ENCODE measurements at places on chromosomes 16 and 17.

DNA sequence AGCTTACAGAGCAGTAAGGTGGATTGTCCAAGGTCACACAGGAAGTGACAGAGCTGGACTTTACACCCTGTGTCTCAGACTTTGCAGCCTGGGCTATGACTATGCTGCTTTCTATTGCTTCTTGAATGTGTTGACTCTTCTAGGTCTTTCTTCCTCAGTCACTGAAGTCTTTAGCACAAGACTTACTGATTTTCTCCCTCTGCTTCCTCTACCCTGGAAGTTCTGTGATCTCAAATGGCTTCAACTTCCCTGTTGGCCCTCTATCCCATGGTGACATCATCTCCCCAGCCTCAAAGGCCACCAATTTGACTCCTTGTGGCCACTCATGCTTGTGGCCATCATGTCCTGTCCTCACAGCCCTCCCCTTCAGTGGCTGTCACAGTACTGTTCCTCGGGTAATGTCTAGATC, 181.3 kb downstream of the HS3ST3A1 start:
- DNase-seq: no peak

GRCh38 chr17:16977932-16978331, 6.0 kb upstream of the TNFRSF13B start:
- no peak for DNase-seq

GRCh38 chr16:19559242-19559910, 3.9 kb downstream of the VPS35L start:
- peak; percentile 39 for DNase-seq

GRCh38 chr16:85663891-85664321, 24.8 kb downstream of the GINS2 start:
- DNase-seq: no peak

- DNase-seq: no peak
Observed at GRCh38 chr17:68450391-68450790, 6.9 kb downstream of the WIPI1 start.

DNA sequence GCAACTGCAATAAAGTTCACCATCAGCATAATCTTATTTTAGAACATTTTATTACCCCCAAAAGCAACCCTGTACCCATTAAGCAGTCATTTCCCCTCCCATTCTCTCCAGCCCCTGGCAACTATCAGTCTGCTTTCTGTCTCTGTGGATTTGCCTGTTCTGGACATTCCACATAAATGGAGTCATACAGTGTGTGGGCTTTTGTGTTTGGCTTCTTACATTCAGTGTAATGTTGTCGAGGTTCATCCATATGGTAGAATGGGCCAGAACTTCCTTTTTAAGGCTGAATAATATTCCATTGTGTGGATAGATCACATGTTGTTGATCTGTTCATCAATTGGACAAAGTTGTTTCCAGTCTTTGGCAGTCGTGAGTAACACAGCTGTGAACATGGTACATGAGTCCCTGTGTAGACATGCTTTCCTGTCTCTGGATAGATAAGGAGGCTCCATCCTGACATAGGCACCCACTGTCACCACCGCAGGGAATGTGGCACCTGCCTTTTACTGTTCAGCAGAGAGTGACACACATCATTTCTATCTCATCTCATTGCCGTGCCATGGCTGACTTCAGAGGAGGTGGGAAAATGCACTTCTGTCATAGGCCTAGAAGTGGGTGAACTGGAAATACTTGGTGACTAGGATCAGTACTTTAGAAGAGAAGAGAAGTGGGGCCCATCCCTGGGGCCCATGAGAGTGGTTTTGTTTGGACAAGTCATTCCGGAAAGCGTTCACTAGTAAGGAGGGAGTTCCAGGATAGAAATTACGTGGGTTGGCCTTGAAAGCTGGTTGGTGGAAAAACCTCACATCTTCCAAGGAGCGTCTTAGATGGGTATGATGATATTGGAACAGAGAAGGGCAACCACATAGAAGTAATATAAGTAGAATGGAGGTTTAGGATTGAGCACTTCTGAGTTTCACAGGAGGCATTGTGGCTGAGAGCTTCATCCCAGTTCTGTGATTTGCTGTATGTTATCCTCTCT, 25.8 kb downstream of the EPN2 start:
- DNase-seq: no peak

- no peak for DNase-seq
Observed at GRCh38 chr16:81698310-81698641, 80.8 kb upstream of the PLCG2 start.

DNA sequence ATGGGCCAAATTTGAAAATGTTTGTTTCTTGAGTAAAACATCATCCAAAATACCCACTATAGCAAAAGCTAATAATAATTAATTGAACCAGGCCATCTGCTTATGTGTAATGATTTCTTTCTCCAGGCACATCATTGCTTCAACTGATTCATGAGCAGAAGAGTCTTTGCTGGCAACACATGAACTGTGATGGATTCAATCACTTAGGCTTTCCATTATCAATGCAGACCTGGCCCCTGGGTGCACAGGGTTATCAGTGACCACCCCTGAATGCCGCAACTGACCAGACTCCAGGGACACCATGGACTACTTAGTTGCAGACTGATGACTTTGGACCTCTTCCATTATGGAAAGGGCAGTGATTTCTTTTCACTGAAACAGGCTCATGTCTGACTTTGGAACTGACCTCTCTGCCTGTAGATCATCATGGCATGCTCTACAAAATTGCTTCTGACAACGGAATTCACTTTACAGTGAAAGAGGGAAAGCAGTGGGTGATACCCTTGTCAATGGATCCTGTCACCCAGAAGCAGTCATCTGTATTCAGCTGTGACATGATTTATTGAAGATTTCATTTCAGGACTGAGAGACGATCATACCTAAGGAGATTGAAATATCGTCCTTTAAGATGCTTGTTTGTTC, 448.8 kb downstream of the SLC39A11 start:
- no peak for DNase-seq

DNA sequence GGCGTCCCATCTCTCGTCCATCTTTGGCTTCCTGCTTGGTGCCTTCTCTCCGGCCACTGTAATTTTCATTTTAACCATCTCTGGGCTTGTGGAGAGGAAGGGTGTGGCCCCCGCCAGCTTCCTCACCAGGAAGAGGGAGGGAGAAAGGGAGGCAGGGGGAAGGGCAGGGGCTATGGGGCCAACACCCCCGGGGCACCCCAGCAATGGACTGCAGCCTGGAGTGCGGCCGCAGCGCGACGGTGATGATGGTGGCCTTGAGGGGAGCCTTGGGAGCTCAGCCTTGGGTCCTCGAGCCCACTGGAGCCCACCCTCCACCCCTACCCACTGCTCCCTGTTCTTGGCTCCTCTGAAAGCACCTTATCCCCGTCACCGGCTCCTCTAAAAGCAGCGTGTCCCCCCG, 9.5 kb downstream of the METRNL start:
- no peak for DNase-seq

DNA sequence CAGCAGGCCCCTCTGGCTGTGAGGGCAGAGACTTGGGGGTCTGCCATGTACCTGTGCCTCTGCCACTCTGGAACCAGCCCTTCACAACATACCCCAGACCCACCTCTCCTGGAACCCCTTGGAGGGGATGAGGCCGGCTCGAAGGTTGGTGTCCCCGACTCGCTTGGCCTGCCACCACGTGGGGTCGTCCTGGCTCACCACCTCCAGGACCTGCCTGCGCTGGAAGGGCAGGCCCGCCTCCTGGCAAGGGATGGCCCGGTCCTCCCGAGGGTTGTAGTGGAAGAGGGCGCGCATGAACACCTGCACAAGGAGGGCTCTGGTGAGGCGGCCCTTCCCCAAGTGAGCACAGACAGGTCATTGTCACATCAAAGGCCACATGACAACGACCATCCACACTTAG, 12.2 kb downstream of the MPP3 start:
- DNase-seq: no peak

DNA sequence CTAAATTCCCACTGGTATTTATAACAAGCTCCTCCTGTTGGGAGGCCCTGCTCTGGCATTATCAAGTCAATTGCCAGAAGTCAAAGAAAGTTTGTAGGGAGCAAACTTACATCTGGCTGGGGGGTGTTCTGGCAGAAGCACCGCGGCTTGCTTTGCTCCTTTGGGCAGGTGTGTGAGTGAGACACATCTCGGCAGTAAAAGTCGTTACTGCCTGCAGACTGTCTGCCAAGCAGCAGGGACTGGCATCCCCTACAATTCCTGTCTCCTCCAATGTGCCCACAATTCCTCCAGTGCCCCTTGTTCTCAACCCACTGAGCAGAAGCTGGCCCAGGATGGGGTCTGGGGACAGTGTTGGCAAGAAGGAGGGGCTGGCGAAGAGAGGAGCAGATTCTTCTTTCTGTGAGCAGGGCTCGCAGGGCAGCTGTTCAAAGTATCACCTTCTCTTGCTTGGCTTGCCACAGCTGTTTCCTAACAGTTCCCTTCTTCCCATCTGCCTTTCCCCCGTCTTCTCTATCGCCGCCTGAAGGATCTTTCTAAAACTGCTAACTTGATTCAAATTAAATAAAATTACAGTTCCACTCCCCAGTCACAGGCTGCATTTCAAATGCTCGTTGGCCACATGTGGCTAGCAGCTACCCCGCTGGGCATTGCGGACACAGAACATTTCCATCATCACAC, 30.2 kb downstream of the SPACA3 start:
- no peak for DNase-seq

DNA sequence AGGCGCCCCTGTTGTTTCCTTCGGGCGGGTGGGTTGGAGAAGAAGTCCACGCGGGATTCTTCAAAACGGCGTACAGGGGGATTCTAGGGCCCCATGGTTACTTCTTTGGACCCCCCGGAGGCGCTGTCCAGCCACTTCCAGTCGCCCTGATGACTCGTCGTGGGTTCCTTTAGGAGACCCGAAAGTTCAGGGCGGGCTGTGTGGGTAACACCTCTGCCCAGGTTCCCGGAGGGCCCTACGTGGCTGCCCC, 716 bp upstream of the HIC1 start:
- no peak for DNase-seq

GRCh38 chr17:1522626-1523025, 6.2 kb upstream of the INPP5K start:
- no peak for DNase-seq

GRCh38 chr17:5123343-5124124, 7.7 kb downstream of the USP6 start:
- no peak for DNase-seq

GRCh38 chr16:1283296-1283695, 26.1 kb upstream of the UBE2I start:
- no peak for DNase-seq

DNA sequence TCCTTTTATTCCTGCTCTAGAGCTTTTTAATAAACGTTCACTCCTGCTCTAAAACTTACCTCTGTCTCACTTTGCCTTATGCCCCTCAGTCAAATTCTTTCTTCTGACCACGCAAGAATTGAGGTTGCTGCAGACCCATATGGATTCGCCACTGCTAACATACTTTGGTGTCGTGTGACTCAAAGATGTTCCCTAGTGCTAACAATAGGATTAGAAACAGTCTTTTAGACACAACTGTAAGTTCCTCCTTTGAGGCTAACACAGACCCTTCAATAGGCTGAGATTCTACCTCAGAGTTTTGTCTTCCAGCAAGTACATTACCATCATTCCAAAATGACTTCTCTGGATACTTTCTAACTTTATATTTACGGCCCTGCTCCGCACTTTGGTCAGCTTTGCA, 149.5 kb upstream of the COX10 start:
- DNase-seq: no peak

DNA sequence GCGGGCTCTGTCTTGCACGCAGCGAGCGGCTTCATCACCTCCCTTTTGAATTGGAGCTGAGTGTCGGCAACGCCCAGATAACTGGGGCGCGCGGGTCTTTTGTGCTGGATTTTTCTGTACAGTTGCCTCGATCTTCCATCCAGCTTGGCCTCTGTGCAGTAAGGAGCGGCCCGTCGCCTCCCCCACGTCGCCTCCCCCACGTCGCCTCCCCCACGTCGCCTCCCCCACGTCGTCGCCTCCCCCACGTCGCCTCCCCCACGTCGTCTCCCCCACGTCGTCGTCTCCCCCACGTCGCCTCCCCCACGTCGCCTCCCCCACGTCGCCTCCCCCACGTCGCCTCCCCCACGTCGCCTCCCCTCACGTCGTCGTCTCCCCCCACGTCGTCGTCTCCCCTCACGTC, 15.7 kb upstream of the PRR35 start:
- DNase-seq: no peak

DNA sequence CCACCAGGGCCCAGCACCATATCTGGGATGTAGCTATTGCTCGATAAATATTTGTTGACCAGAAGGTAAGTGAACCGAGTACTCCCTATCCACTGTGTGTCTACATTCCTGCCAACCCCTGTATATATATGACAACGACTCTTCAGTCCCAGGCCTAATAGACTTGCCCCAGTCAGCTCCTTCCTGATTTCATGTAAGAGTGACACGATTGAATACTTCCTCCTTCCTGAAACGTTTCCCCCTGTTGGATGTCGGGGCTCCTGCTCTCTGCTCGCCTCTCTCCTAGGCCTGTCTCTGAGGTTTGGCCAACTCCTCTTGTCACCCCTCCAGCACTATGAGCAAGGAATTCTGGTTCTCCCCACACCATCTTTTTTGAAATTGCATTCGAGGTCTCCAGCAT, 178.9 kb downstream of the PRKCA start:
- no peak for DNase-seq

DNA sequence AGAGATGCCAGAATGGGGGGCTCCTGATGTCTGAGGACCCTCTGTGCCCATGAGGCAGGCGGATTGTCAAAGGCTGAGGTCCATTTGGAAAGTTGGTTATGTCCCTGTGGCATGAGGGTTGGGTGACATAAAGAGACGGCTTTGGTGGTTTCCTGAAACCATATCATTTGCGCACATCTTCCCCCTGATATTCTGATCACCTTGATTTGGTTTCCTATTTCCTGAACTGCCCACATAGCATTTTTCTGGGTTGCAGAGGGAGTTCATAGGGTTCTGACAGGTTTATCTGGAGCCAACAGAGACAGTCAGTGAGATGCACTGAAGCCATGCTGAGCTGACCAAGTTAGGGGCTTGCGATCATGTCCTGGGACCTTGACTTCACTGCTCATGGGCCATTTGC, 15.7 kb upstream of the RNF222 start:
- DNase-seq: no peak
